RKO (cell line): ENCODE measurements at places on chromosomes 2 and 18.

DNA sequence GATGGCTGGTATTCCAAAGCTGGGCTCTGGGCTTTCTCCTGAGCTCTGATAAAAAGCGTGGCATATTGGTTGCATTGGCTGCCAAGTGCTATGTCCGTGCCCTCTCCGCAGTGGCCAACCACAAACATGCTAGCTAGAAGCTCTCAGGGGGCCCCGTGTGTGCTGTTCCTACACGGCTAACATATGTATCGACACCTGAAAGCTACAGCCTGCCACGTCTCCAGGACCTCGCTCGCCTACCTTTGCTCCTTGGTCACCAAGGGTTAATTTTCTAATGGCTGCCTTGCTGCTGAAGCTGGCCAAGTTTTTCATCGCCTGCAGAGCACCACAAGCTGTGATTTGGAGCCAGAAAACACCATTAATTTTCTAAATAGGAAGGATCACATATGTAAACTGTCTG lies 888.4 kb downstream of the BCL11A start:
- DNase-seq, result no peak

- no peak for DNase-seq
These were observed 1026.6 kb upstream of the DDX18 start for GRCh38 chr2:116787848-116788247.

DNA sequence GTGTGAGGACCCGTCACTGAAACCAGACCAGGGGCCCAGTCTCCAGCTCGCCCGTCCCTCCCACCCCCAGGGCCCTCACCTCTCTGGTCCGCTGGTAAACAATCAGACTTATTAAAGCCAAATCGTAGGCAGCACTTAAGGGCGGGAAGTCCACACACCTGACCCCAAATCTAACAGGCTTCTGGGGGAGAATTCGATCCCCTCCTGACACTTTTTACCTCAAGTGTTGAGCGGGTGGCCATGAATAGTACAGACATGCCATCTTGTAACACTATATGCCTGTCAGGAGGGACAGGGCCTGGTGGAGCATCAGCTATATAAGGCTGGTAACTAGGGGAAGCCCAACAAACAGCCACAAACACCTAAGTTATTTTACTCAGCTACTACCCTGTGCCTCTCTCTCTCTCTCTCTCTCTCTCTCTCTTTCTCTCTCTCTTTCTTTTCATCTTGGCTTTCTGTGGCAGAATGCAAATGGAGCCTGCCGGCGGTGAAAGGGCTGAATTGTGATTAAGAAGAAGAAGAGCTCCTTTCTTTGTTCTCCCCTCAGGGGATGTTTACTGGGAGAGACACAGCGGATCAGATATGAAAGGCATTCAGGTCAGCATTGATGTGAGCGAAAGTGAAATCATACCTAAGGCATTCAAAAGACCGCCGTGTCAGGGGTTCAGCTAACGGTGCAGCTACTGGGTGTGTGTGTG lies 9.5 kb downstream of the ZEB2 start:
- no peak for DNase-seq

DNA sequence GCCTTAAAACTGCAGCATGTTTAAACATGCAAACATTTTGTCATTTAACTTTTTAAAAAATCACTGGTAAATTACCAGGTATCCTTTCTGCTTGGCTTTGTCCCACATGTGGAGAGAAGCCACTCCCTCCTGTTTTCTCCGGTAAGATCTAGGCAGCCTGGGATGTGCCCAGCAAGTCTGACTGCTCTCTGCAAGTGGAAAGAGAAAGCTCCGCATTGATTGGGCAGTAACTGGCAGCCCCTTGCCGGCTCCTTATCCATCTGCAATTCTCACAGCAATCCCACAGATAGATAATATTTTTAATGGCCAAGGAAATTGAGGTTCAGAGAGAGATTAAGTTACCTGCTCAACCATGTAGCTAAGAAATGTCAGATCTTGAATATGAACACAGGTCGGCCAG lies 136.1 kb downstream of the TMEM200C start:
- DNase-seq, result no peak

- no peak for DNase-seq
These were observed 22.9 kb upstream of the YWHAQ start for GRCh38 chr2:9653485-9654271.

GRCh38 chr18:28576941-28577340 lies 400.0 kb upstream of the CDH2 start:
- no peak for DNase-seq

DNA sequence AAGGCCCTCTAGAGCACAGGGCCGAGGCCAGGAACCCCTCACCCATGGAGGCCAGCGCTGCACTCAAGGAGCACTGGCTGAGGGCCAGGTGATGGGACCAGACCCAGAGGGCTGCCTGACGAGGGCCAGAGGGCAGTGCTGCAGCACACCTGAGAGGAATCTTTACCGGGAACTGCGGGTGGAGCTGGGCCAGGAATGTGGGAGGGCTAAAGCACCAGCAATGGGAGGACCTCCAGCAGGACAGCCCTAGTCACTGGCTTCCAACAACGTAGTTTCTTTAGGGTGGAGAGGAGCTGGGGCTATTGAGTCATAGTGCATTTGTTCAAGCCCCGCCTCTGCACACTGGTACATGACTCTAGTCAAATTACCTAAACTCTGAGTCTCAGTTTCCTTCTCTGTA lies 143.4 kb downstream of the TMEM17 start:
- DNase-seq, result no peak

GRCh38 chr18:36522509-36522908 lies 225.0 kb downstream of the FHOD3 start:
- no peak for DNase-seq

GRCh38 chr18:79479761-79480161 lies 84.0 kb downstream of the NFATC1 start:
- no peak for DNase-seq

DNA sequence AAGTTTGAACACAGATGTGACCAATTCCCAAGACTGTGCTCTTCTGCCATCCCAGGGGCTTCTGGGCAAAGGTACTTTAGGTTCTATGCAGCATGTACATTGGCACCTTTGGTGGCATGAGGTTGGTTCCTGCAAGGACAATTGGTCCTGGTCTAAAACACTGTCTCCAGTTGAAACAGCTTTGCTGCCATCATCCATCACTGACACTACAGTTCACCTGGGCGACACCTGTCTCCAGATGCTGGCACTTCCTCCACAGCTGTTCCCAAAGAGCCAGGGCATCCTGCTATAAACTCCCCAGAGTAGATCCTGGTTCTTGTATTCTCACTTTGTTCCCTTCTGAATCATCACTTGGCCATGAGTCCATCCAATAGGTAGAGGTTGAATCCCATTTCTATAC lies 60.6 kb downstream of the FHOD3 start:
- no peak for DNase-seq

DNA sequence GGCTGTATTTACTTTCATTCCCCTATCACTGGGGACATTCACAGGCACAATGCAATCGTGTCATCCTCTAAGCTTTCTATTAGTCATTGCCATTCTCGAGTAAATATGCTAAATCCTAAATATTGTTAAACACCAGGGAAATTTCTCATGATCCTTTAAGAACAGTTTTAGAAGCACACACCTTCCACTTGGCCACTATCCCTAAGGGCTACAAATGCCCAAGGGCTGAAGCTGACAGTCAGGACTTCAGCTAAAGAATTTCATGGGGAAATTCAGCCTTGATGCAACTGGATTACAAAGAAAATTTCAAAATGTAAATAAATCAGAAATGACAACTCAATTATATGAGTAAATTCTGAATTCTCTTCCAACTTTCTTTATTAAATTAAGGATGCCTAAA lies 163.1 kb upstream of the PID1 start:
- DNase-seq, result no peak

GRCh38 chr2:144079803-144080202 lies 440.1 kb downstream of the ZEB2 start:
- no peak for DNase-seq

GRCh38 chr18:267380-267687 lies 513 bp downstream of the THOC1 start:
- DNase-seq, result peak; percentile 52

- no peak for DNase-seq
These were observed 274.8 kb downstream of the SP3 start for GRCh38 chr2:173690349-173690748.

DNA sequence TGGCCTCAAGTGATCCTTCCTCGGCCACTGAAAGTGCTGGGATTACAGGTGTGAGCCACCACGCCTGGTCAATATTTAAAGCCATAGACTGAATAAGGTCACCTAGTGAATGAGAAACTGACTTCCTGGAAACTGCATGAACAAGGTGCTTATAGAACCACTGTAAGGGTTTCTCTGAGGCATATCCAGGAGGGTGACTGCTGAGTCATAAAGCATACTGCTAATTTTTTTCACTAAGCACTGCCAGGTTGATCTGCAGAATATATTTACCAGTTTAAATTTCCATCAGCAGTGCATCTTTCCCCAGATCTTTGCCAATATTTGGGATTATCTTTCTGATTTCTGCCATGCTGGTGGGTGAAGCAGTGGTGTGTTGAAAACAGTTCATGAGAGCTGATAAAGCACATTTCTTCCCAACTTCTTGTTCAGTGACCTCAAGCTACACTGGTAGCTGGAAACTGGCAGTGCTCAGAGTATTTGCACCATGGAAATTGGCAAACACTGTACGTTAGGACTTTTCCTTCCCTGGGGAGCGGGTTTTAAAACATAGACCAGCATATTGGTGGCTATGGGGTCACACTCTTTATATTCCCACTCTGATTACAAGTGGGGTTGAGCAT lies 4.2 kb upstream of the CLIP4 start:
- no peak for DNase-seq

DNA sequence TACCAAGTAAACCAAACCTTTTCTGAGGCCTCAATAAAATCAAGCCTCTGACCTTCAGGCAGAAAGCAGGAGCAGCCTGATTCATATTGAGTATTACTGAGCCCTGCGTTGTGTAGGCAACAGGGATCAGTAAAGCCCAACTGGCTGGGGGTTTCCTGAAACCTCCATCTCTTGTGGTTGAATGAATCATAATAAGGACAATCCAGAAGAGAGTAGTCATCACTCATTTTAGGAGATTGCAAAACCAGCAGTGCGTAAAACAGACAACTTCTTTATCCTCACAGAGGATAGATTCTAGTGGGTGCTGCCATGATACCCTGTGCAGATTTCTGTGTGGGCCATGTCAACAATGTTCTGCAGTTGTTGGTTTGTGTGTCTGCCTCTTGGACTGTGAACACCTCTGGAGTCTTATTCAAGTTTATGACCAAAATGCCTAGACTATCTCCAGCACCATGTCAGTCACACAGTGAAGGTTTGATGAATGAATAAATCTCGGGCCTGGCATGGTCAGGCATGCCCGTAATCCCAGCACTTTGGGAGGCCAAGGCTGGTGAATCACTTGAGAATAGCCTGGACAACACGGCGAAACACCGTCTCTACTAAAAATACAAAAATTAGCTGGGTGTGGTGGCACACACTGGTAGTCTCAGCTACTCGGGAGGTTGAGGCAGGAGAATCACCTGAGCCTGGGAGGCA lies 51.8 kb upstream of the RAB27B start:
- peak; percentile 94 for DNase-seq

DNA sequence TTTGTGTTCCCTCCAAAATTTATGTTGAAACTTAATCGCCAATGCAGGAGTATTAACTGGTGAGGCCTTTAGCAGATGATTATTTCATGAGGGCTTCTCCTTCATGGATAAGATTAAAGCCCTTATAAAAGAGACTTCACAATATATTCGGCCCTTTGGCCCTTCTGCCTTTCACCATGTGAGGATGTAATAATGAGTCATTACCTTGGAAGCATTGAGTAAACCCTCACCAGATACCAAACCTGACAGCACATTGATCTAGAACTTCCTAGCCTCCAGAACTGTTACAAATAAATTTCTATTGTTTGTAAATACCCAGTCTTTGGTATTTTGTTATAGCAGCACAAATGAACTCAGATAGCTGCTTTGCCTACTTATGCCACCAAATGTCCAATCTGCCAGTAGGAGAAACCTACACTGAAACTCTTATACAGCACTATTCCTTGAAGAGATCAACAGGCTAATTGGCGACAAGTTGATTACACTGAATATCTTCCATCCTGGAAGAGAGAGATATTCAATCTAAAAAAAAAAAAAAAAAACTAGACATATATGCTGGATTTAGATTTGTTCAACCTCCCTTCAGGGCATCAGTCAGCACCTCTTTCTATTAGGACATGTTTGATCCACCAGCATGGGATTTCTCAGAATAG lies 125.9 kb upstream of the COL5A2 start:
- peak; percentile 18 for DNase-seq

- DNase-seq, result no peak
These were observed 41.0 kb downstream of the CROCC2 start for GRCh38 chr2:240947176-240947575.

DNA sequence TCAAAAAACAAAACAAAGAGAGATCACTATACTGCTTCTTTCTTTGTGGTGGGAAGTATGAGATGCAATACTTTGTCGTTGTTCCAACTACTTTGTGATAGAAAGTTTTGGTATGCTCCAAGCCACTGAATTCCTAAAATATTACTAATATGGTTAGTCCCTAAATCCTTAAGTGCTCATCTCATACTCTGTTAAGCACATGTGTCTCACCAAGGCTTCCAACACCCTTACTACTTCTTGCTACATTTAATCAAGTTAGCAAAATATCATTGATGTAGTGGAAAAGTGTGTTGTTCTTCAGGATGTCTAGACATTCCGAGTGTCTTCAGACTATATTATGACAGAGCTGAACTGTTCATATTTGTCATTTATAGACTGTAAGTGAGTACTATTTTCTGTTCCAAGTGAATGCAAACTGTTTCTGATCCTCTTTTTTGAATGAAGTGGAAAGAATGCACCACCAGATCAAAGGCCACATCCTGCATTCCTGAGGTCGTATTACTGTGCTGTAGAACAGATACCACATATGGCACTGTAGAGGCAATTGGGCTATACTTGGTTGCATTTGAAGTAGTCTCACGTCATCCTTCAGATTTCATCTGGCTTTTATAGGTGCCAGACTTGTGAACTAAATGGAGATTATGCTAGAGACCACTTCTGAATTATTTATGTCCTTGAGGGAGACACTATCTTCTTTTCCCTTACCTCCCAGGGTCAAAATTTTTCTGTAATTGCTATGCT lies 298.4 kb upstream of the ZNF521 start:
- no peak for DNase-seq
